ENCODE measurements at places on chromosomes 5 and 9.

DNA sequence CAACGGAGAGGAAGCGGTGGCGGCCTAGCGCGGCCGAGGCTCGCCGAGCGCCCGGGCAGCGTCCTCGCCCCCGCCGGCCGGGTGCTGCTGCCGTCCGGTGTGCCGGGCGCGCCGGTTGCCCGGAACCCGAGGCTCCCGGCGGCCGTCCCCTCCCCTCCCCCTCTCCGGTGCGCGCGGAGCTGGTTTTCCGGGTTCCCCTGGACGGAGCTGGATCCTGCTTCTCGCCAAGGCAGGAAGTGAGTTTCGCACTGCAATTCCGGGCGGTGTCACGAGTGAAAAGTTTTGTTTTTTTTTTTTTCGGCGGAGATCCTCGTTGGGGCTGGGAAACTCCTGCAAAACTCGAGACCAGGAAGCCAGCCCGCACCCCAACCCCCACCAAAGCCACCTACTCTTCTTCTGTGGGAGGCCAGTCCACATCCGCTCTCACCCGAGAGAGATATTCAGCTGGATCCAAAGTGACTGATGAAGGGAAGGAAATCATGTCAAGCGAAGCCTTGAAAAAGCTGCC, at the start of gene ERBIN:
TSS of gene ERBIN (plus strand) at position 300 of the 508 bp plus-strand sequence. CDS start 66,144 bp downstream, outside the sequence.
- DNase-seq = peak; percentile 78

DNA sequence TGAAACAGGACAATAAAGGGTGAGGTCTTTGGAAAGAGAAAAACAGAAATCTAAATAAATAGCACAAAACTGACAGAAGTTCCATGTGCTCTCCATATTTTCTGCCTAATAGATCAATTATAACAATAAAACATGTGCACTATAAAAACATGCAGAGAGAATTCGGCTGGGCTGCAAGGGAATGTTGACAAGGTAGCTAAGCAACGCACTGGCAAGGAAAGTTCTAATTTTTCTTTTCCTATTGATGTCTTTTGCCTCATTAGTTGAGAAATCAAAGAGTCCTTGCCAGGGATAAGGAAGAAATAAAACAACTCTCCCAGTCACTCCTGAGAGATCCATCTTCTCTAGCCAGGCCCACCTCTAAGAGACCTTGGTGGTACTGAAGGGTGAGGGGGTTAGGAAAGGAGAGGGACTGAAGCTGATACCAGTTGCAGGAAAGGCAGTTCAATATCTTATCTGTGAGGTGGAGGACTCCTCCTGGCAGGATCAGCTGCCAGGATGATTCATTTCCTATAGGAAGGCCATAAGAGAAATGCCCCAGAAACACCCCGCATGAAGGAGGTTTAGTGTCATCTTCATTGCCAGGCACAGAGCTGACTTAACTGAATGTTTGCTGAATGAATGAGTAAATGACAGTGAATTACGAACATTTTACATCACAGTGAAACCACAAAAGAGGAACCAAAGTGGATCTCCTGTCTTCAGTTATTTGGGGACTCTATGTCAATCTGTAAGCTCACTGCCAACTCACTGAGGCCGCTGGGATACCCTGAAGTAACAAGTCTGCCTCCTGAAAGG, 63.7 kb upstream of the IFNK start:
- no peak for DNase-seq

- no peak for DNase-seq
These were observed 100.3 kb upstream of the PANK3 start for GRCh38 chr5:168679515-168679920.

- no peak for DNase-seq
These were observed 74.2 kb upstream of the TNFSF8 start for GRCh38 chr9:115004545-115004944.

- no peak for DNase-seq
These were observed 26.9 kb downstream of the HMGCR start for GRCh38 chr5:75363726-75364495.

DNA sequence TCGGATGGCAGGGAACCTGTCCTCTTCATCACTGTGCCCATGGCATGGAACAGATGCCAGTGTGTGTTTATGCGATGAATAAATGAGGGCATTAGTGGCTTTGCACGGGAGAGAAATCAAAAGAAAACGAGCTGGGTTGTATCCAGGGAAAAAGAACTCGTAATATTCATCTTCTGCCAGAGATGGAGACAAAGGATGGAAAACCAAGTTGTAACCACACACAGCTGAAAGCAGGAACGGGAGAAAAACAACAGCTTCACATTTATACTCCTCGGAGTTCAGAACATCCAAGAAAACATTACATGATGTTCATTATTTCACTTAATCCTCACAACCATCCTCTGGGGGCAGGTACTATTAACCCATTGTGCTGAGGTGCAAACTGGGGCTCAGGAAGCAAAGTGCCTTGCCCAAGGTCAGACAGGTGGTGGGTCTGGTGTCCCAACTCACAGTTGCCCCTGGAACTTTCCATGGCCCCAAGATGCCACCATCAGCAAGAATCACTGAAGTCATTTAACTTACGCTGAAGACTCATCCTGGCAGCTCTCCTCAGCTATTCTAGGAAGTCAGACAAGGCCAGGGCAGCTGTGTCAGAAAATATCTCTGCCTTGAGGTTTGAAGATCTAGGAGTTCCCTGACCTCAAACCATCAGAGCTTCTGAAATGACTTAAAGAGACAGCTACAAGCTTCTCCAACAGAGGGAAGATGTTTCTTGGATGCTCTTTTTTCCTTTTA, 250.4 kb downstream of the NSG2 start:
- no peak for DNase-seq

DNA sequence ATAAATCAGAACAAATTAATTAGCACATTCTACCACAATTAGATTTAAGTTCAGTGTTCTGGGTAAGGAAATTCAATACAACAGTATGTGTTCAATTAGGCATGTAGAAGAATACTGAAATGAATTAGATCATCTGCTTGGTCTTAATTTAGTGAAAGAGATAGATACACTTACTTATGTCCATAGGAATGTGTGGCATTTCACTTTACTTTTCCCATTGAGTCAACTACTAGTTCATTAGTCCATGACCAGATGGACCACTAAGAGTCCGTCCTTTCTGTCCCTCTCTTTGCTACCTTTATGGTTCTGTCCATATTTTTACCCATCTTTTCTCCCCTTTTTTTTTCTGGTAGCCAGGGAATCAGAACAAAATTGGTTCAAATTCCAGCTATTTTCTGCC, 276.9 kb downstream of the OSTF1 start:
- DNase-seq = no peak

- no peak for DNase-seq
These were observed 36.5 kb upstream of the CD180 start for GRCh38 chr5:67233075-67233474.

DNA sequence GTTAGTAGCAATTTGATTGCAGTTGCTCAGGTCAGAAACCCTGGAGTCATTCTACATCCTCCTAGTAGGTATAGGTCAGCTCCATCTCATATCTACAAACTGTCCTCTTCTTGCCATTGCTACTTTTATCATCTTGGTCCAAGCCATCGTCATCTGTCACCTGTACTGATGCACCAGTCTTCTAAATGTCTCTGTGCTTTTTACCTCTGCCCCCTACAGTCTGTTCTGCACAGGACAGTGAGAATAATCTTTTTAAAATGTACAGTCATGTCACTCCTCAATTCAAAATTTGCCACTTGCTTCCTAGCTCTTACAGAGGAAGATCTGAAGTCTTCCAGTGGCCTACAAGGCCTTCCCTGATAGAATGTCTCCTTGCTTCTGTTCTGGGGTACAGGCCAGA, 6.8 kb downstream of the NNT start:
- DNase-seq = no peak

GRCh38 chr5:78592735-78593386, 55.7 kb downstream of the LHFPL2 start:
- DNase-seq = no peak
